Amniotic stem cell (primary cell): ENCODE measurements at places on chromosomes 1 and 21.

- no peak for DNase-seq
Observed at GRCh38 chr1:150809651-150810050, 1.6 kb upstream of the CTSK start.

- DNase-seq, result peak; percentile 17
Observed at GRCh38 chr1:76659171-76659940, 207.9 kb upstream of the ST6GALNAC5 start.

GRCh38 chr1:3822421-3822820 lies 26.1 kb upstream of the LRRC47 start:
- no peak for DNase-seq

DNA sequence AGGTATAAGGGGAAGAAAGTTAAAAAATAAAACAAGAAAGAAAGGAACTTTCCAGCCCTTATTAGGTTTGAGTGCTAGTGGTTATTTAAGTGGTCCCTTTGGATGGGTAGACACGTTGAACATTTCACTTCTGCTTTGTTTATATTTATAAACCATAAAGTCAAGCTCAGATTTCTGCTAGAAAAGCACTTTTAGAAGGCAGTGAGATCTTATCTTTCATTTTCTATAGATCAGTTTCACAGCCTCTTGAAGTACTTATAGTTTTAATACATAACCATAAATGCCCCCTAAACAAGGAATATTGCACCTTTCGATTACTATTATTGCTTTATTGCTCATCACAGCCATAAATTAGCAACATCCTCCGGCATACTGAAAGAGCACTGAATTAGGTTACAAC lies 446.8 kb upstream of the PLXNA2 start:
- no peak for DNase-seq

GRCh38 chr1:153577624-153578051 lies 12.0 kb upstream of the S100A2 start:
- no peak for DNase-seq

DNA sequence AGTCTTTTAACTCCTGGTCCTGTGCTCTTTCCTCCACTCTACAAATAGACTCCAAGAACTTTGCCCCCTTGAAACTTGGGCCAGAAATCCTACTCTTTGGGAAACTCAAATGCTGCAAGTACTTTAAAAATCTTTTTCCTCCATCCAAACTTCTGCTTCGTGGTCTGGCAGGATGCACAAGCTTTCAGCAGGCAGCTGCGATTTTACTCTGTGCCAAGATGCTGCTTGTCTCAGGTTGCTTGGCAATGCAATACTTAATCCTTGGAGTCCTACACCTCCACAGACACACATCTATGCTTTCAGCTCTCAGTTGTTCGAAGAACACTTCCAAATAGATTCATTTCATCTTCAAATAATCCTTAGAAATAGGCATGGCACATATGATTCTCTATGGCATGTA lies 435.3 kb upstream of the USP24 start:
- no peak for DNase-seq

- DNase-seq, result no peak
Observed at GRCh38 chr1:89629146-89629545, 3.8 kb upstream of the LRRC8C start.

DNA sequence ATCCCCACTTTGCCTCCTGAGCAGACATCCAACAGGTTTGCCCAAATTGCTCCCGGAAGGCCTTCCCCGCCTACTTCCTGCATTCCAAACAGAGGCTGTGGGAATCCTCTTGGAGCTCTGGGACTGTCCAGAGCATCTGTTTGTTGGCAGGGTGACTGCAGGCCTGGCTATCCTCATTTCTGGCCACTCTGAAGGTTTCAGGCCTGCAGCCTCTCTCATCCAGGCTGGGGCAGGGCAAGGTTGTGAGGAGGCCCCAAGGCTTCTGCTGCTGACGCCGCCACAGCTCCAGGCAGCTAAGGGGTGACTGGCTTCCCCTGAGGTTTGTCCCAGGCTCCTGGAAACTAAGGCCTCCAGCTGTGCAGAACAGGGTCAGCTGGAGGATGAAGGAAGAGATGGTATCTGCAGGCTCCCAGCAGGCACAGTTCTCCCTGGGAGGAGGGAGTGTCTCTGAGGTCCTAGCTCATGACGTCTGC lies 11.3 kb downstream of the CDK18 start:
- DNase-seq, result no peak

DNA sequence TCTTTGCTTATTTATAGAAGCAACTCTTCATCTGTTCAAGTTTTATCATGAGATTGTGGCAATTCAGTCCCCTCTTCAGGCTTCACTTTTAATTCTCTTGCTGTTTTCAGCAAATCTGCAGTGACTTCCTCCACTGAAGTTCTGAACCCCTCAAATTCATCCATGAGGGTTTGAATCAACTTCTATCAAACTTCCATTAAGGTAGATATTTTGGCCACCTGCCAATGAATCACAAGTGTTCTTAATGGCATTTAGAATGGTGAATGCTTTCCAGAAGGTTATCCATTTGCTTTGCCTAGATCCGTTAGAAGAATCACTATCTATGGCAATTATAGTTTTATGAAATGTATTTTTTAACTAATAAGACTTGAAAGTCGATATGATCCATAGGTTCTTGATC lies 946.7 kb upstream of the B3GALT2 start:
- DNase-seq, result no peak
